ENCODE measurements at places on chromosomes 12 and 14. TPM values are rescaled to one million over a fixed set of nuclear protein-coding genes. Genes with fewer than 3 reads are reported as not detected.

Gene ADGRD1
- 0.50 TPM for total RNA-seq

Gene TAS2R42
- not detected for total RNA-seq

Gene KRT3
- not detected for total RNA-seq

Gene HOXC5
- total RNA-seq, result not detected

Gene ERBB3
- 0.84 TPM for total RNA-seq

Gene CFL2
- total RNA-seq, result 5.7 TPM

Gene KDM5A
- 89.5 TPM for total RNA-seq

Gene ING4
- 21.3 TPM for total RNA-seq

Gene RHOJ
- total RNA-seq, result not detected

Gene KLRB1
- 0.95 TPM for total RNA-seq

Gene PFDN5
- 296 TPM for total RNA-seq

Data from T-helper 2 cell treated with Interferon-gamma antibody and Interleukin-4, amounts not matched to agents 100 ng/mL and 5 ng/mL, for 36 hours (primary cell).